Fibroblast of upper back skin (primary cell): ENCODE measurements at places on chromosomes 1 and 21.
A peak's percentile ranks its signal among the peaks of the same experiment; 100 is the strongest.

GRCh38 chr21:25314247-25314646, 293.0 kb downstream of the MRPL39 start:
- DNase-seq, result no peak

DNA sequence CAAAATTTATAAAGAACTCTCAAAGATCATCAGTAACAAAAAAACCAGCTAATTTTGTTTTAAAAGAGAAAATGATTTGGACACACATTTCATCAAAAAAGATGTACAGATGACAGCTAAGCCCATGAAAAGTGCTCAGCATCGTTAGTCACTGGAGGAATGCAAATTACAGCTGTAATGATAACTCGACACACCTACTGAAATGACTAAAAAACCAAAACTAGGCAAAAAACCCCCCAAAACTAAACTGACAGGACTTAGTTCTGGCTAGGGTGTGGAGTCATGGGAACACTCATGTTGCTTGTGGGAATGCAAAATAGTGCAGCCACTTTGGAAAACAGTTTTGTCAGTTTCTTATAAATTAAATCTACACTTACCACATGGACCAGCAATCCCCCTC, 59.5 kb downstream of the CNIH3 start:
- DNase-seq, result no peak

DNA sequence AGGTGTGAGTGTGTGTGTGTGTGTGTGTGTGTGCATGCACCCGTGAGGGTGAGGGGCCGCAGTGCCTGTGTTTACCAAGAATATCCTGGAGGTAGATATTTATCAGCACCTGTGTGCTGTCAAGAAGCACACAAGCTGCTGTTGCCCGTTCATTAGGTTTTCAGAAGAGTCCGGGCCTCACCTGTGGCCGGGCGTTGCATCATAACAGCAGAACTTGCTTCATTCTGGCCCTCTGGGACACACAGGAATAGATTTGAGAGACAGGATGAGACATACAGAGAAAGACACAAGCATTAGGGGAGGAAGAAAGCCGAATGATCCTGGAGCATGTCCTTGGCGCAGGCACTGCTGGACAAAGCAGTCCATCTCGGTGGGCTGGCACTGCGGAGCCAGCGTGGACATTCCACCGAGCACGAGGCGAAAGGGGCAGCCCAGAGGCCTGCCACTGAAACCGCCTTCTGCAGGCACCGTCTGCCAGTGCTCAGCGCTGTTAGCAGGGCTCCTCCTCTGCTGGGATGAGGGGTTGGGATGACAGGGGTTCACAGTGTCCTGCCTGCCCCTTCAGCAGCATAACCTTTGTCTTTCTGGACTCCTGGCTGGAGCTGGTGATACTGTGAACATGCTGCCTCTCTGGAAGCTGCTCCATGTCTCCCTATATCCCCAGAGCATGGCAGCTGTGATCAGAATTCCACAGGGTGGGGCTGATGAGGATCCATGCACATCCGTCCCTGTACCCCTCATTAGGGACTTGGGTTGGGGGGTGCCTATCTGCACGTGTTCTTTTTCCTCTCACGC, 81.1 kb downstream of the PEX14 start:
- DNase-seq, result no peak

- no peak for DNase-seq
These were observed 214.6 kb downstream of the DUSP10 start for GRCh38 chr1:221527302-221527701.

DNA sequence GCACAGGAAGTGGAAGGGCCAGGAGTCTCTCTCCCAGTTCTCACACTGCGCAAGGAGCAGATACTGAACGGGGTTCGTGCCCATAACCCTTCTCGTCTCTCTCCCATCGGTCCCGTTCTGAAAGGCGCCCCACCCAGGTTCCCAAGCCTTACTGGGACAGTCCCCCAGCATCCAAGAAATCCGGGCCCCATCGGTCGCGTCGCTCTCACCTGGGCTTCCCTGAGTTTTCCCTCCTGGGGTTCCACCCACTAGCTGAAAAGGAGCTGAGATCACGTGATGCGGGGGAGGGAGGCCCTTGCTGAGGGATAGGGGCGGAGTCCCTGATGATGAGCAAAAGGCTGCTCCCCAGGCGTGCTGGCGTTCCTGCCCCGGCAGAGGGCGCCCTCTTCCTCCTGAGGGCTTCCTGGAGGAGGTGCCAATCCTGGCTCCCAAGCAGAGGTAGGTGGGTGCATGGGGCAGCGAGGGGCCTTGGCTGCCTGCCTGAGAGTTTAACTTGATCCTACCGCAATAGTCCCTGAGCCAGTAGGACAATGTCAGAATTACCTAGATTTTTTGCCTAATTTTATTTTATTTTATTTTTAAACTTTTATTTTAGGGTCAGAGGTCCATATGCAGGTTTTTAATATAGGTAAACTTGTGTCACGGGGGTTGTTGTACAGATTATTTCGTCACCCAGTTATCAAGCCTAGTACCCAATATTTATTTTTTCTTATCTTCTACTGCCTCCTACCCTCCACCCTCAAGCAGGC, at the start of gene SPOCD1:
SPOCD1 (minus strand) TSS at position 271 of the 749 bp plus-strand sequence. CDS start 689 bp downstream, outside the sequence.
- peak; percentile 85 for DNase-seq

GRCh38 chr1:26285366-26286063, 5.6 kb downstream of the SH3BGRL3 start:
- DNase-seq, result no peak
